ENCODE measurements at places on chromosomes 16 and 17. TPM values are rescaled to one million over a fixed set of nuclear protein-coding genes. Genes with fewer than 3 reads are reported as not detected.

- no peaks in the 10 kb centered on the region for H3K27me3 ChIP-seq
- H3K4me3 ChIP-seq = no peak overlapping the region
- peaks cover 6% of the 10 kb centered on the region for H3K4me1 ChIP-seq
- no peak overlapping the region for H3K27ac ChIP-seq
- H3K36me3 ChIP-seq = no peaks in the 10 kb centered on the region
Measured at GRCh38 chr16:57531253-57531575, 5.2 kb downstream of the CCDC102A start.

DNA sequence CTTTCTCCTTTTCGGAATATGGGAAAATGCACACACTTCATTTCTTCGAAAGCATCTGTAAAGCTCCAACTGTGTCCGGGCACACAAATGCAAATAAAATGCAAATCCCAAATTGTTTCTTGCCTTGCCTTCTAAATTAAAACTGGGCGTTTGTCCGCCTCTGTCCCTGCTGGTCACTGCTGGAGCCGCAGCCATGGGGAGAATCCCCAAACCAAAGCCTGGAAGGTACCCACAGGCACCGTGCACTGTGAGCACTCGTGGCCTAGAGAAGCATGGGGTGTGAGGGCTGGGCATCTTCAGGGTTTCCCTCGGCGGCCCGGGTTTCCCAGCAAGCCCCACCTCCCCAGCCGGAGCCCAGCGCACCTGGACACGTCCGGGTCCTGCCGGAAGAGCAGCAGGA lies 2.9 kb downstream of the SLC47A2 start:
- no peaks in the 10 kb centered on the region for H3K36me3 ChIP-seq
- H3K27me3 ChIP-seq = no peaks in the 10 kb centered on the region

GRCh38 chr16:29112755-29113347 lies 128.0 kb downstream of the LAT start:
- no peaks in the 10 kb centered on the region for H3K36me3 ChIP-seq
- peaks cover 2% of the 10 kb centered on the region for H3K4me1 ChIP-seq
- H3K27me3 ChIP-seq = no peaks in the 10 kb centered on the region
- H3K27ac ChIP-seq = no peak overlapping the region
- no peak for DNase-seq

GRCh38 chr17:42110301-42111264 lies 1.9 kb downstream of the DHX58 start:
- no peak overlapping the region for H3K4me3 ChIP-seq
- peaks cover 5% of the 10 kb centered on the region for H3K36me3 ChIP-seq
- H3K4me1 ChIP-seq = peaks cover 10% of the 10 kb centered on the region
- no peak for DNase-seq

- H3K27ac ChIP-seq = no peak overlapping the region
- no peaks in the 10 kb centered on the region for H3K4me1 ChIP-seq
- no peaks in the 10 kb centered on the region for H3K27me3 ChIP-seq
- H3K36me3 ChIP-seq = no peaks in the 10 kb centered on the region
Measured at GRCh38 chr16:72124761-72125634, 31.4 kb downstream of the DHX38 start.

DNA sequence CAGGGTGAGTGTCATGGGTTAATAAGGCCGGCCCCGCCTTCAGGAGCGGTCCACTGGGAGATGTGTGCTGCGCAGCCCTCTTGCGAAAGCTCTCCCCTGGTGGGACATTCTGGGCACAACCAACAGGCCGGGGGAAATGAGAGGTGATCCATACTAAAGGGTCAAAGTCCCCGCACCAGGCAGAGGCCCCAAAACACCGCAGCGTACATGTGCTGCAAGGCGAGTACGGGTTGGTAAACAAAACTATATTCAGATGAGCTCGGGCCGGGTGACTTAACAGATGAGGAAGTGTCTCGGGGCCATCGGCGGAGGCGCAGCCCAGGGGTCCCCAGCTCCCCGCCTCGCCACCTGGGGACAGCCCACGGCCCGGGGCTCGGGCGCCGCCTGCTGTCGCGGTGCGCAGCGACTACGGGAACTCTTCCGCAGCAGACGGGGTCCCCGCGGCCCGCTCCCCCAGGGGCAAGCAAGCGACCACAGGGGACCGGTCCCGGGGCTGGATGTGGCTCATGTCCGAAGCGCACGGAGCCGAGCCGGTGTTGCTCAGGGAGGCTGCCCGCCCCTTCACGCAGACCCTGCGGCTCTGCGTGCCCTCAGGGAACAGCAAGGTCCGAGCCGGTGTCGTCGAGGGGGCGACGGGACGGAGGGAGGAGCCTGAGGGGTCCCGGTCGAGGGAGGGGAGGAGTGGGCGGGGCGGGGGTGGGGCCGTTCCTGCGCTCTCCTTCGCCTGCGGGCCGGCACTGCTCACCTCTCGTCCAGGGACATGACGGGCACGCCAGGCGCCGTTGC lies at the start of gene RAB37:
TSS of gene RAB37 (plus strand) at position 744 of the 786 bp plus-strand sequence. CDS start at position 761, 17 bp downstream.
- H3K36me3 ChIP-seq = no peaks in the 10 kb centered on the region
- H3K4me1 ChIP-seq = peaks cover 14% of the 10 kb centered on the region
- peak within 1 kb of the TSS; percentile 65 for H3K4me3 ChIP-seq
- H3K27me3 ChIP-seq = no peaks in the 10 kb centered on the region
- DNase-seq = peak; percentile 71

KRTAP4-6 gene
- not detected for total RNA-seq

MPG gene
- 25.4 TPM for total RNA-seq

SLC5A10 gene
- 0.17 TPM for total RNA-seq

TM4SF5 gene
- total RNA-seq = 20.1 TPM
